ENCODE measurements at places on chromosomes 4 and X.

DNA sequence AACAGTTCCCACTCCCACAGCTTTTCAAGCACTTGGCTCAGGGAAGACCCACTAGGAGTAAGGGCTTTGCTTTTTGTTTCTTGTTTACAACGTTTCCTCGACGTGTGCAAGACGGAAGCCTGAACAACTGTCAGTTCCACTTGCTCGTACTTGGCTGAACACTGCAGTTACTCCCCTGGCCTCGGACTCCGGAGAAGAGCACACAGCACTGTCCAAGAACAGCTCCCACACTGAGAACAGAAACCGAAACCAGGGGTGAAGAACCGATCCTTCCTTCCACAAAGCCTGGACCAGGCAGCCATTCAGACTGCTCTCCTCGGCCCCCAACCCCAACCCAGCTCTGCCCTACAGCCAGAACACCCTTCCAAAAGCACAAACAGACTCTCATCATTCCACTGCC lies 25.5 kb downstream of the IRF2 start:
- DNase-seq: no peak

GRCh38 chrX:130197464-130197863 lies 25.7 kb downstream of the RAB33A start:
- DNase-seq: no peak

DNA sequence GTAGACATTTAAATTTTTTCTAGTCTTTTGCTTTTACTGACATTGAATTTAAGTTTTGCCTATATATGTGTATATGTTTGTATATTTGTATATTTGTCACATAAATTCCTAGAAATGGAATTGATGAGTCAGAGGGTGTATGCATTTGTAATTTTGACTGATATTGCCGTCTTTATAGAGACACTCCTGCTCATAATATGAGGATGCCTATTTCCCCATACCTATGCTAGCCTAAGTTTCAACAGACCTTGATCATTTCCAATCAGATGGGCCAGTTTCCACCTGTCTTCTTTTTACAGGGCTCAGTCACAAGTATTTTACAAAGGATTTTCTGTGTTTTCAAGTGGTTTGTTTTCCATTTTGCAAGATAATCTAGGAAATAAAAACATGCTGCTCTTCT lies 10.8 kb downstream of the PDLIM5 start:
- no peak for DNase-seq

GRCh38 chr4:11359591-11359990 lies 69.1 kb downstream of the HS3ST1 start:
- DNase-seq: no peak

- DNase-seq: no peak
Observed at GRCh38 chrX:97524997-97525396, 641.3 kb downstream of the RPA4 start.

- no peak for DNase-seq
Observed at GRCh38 chr4:146142768-146143167, 32.8 kb upstream of the LSM6 start.

- DNase-seq: no peak
Observed at GRCh38 chr4:94947681-94948108, 189.9 kb downstream of the BMPR1B start.

DNA sequence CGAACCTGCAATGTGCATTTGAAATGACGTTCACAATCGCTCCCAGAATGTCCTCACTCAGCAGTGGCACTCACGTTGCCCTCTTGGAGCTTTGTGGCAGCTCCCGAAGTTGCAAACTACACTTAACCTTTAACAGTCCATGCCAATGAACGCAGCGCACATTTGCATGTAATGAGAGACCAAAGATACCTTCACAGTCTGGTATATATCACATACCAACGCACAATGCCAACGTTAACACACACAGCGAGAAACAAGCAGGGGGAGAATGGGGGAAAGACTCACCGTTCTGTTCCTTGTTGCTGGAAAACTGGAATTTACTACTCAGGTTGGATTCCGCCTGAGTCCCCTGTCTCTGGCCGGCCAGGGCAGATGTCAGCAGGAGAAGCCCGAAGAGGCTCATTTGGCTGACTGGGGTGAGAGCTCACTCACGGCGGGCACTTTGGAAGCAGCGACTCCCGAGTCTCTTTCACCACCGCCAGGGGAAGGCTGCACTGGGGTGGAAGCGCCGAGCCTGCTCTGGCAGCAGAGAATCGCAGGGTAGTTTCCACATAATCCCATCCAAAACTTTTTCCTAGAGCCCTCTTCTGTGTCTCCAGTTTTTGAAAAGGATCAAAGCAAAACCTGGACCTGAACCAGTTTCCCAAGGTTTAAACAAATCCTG lies 966 bp downstream of the PDGFC start:
- DNase-seq: no peak

- DNase-seq: no peak
Observed at GRCh38 chrX:136112778-136113177, 34.6 kb upstream of the FHL1 start.

DNA sequence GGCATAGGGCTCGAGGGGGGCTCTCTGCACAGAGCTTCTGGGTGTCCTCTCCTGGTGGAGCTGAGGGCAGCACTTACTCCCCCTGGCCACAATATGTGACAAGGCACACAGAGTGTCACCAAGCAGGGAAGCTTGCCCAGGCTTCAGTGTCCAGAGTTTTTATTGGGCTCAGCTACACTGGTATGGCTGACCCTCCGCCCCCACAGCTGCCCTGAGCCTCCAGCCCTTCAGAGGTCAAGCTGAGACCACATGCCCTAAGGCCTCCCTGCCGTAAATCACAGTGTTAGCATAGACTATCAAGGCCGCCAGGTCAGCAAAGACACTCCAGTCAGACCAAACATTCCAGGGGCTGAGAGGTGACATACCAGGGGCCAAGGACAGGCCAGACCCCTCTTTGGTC lies 59.0 kb downstream of the EVC start:
- no peak for DNase-seq

DNA sequence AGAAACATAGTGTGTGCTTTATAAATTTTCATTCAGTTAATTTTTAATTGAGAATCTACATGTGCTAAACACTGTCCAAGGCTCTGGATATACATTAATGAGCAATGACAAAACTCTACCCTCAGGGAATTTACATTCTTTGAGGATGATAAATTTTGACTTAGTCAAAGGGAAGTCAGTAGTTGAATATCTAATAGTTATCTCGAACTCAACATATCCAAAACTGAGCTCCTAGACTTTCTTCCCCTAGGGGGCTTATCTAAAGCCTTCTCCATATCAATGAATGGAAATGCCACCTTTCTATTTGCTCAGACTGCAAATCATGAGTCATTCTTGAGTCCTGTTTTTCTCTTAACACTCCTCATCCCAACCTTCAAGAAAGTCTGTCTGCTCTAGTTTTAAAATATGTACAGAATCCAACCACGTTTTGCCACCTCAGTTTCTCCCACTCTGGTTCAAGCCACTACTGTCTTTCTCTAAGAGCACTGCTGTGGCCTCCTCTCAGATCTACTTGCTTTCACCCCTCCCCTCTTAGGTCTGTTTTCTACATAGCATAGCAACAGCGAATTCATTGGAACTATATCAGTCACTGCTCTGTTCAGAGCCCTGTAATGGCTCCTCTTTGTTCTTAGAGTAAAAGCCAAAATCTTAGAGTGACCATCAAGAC lies 9.5 kb downstream of the PARM1 start:
- DNase-seq: no peak

DNA sequence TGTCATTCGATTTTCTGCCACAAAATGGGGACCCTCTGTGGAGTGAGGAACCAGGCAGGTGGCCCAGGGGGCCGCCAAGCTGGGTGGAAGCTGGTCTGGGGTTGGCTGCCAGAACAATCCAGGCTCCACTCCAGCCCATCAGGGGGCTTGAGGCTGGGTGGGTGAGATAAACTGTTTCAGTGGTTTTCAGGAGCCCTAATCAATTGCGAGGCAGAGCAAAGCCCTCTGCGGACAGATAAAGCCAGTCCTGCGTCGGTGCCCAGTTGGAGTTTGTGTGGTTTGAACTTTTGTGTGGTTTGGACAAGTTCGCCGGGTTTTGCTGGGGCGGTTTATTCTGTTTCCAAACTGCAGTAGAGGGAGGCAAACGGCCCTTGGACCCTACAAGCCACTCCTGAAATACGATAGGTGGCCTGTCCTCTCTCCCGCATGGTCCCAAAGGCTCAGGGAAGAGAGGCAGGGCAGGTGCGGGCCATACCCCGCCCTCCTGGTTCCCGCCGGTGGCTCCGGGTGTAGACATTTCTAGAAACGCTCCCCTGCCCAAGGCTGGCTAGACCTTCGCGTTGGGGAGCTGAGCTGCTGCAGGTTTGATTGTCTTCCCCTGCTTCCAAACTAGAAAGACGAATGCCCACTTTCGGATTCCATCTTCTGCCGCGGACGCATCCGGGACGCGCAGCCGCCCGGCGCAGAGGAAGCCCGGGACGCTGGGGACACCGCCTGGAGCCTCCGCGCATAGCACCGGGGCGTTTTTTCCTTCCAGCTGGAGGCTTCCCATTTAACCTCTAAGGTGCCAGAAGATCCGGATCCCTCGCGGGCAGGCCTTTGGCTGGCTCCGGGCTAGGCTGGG lies 169.0 kb upstream of the BCOR start:
- no peak for DNase-seq

DNA sequence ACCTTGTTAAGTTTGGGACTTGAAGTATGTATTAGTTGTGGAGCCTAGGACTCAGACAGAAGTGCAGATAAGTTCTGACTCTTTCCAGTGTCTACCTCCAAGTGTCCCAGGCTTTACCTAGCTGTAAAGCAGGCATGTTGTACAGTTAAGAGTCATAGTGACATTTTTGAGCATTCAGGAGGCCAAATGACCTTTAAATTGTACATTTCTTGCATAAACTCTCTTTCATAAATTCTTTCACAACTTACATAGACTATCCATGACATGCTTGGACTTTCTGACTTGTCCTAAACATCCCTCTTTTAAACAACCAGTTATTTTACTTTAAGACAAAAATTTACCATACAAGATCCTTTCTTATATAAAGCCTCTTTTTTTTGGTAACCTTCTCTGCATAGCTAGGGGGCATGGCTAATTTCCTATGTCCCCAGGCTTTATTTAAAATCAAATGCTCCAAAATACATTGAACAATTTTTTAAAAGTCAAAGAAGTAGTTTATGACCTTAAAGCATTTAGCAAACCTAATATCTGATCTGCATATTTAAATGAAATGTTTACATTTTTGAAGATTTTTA lies 40.1 kb upstream of the UGT8 start:
- no peak for DNase-seq

DNA sequence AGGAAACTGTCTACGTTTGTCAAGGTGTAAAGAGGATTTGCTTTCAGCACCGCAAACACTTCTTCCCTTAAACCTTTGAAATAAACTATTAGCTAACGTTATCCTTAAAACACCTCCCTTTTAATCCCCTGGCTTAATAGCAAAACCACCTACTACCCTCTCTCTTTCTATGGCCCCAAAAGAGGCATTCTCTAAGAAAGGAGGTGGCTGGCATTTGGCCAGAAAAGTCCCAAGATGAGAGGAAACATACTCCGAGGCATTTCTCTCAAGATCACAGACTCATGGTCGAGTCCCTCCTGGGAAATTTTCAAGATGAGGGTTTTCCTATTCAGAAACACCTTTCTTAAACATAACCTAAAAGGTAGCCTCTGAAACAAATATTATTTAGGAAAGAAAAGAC lies 60.6 kb upstream of the VCX3B start:
- no peak for DNase-seq

- DNase-seq: peak; percentile 94
Observed at GRCh38 chr4:54228961-54229501, at the start of gene PDGFRA. Gene PDGFRA, plus strand, starts transcription at chr4:54229293. Its CDS starts 29,476 bp downstream, at chr4:54258769.
